HFFc6 (cell line): ENCODE measurements at places on chromosomes 12 and 14.
A peak's percentile ranks its signal among the peaks of the same experiment; 100 is the strongest.

GRCh38 chr14:92317511-92317910 lies 5.5 kb upstream of the SLC24A4 start:
- DNase-seq = peak; percentile 43

GRCh38 chr12:102504280-102504679 lies 23.9 kb upstream of the IGF1 start:
- DNase-seq = no peak

- DNase-seq = no peak
These were observed 81.9 kb downstream of the FAR2 start for GRCh38 chr12:29230800-29231560.

- no peak for DNase-seq
These were observed 517.5 kb downstream of the NELL2 start for GRCh38 chr12:44358636-44359035.
